ENCODE measurements at places on chromosomes 16 and 17.

- DNase-seq: peak; percentile 61
These were observed 1.5 kb downstream of the DLX3 start for GRCh38 chr17:49993423-49994060.

DNA sequence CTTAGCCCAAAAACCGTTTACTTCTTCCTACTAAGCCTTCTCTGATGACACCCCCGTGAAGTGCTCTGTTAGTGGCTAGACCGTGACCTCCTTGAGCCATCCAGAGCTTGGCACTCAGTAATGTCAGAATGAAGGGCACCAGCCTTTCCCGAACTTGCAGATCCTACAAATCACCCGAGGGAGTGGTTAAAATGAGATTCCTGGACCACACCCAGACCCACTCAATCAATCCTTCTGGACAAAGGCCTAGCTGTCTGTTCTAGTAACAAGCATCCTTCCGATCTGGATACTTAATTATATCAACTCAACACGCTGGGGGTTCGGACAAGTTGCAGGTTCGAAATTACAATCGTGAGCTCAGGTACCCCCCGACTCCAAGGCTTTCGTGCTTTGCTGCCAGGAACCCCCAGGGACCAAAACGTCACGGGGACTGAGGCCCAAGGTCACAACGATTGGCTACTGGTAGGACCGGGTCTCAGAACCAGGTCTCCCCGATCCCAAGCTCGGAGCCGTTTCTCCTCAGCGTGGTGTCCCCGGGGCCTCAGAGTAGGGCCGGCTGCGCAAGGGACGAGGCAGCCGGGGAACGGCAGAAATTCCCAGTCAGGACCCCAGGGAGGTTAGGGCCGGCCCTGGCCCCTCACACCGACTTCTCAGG is 527 bp downstream of the CIAPIN1 start:
- DNase-seq: peak; percentile 57

DNA sequence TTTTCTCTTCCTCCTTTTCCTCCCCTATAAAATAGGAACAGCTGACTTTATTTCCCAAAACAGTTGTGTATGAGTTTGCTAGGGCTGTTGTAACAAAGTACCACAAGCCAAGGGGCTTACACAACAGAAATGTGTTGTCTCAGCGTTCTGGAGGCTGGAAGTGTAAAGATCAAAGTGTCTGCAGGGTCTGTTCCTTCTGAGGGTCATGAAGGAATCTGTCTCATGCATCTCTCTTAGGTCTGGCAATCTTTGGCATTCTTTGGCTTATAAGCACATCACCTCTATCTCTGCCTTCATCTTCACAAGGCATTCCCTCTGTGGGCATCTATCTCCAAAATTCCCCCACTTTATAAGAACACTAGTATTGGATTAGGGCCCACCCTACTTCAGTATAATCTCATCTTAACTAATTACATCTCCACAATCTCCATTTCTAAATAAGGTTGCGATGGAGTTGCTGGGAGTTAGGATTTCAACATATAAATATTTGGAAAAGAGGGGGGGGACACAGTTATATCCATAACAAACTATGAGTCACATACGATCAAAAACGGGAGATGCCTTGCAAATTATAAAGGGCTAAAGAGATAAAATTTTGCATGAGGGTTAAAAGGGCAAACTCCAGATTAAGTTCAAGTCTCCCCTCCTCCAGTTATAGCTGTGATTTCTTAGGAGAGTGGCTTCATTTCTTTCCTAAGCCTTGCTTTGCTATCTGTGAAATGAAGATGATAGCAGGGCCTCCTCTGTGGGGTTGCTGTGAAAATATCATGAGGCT is 109.7 kb downstream of the VAT1L start:
- DNase-seq: no peak

DNA sequence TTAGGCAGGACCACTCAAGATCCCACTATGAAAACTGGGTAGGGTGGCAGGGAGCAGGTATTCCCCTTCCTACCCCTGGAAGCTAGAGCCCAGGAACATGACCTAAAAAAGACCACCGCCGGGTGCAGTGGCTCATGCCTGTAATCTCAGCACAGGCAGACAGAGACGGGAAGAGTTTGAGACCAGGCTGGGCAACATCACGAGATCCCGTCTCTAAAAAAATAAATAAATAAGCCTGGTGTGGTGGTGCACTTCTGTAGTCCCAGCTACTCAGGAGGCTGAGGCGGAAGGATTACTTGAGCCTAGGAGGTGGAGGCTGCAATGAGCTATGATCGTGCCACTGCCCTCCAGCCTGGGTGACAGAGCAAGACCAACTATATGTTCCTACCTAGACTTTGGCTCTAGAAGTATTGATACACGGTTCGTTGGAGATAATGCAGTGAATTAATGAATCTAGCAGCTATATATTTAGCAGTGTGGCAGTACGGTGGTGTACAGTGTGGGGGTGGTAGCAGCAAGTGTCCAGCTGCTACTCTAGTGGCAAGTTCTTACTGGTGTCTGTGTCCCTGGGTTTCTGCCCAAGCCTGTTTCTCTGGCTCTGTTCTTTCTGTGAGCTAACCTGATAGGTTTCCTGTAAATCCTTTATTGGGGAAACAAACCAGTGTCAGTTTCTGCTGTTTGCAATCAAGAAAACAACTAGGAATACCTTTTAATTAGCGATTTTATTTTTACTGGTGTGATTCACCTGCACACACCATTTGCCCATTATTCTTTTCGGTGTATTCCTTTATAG is 3.3 kb upstream of the USP31 start:
- no peak for DNase-seq

- no peak for DNase-seq
These were observed 292.6 kb upstream of the CDH11 start for GRCh38 chr16:65414284-65414984.

- DNase-seq: no peak
These were observed 26.2 kb downstream of the KPNA2 start for GRCh38 chr17:68061512-68062313.

DNA sequence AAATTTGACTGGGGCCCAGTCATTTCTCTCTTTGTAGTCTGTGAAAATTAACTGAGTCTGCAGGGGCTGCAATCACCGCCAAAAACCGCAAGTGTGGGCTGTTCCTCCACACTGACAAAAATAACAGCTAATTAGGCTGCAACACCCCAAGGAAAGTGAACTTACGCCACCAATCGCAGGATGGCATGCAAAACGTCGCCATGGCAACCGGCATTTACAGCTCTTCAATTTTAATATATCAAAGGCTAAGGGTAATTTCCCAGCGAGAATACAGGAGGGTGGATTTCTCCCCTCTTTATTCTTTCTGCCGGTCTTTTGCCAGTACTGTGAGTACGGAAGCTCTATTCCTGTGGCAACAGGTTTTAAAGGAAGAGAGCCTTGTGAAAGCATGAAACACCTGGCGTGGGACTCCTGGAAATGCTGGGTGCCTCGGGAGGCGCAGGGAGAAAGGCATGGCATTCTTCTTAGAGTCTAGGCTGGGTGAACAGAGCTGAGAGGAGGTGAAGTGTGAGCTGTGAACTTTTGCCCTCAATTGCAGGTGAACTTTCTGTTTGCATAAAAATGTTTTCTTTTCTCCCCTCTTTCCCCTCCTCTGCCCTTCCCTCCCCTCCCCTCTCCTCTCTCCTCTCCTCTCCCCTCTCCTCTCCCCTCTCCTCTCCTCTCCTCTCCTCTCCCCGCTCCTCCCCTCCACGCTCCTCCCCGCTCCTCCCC is 399.7 kb downstream of the XYLT1 start:
- DNase-seq: no peak

DNA sequence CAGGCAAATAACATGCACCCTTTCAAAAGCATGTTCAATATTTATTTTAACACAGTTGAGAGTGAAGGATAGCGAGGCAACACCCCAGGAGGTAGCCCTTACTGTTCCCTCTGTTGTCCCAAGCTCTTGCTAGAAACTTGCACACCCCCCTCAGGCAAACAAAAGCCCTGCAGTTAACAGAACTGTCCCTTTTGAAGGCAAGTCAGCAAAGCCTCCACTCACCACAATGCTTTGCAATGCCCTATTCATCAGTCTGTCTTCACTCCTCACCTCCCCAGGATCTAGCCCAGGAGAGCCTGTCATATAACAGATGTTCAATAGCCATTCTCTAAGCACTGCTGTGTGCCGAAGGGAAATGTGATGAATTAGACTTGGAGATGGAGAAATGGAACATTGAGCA is 3.5 kb upstream of the CNEP1R1 start:
- peak; percentile 16 for DNase-seq

- no peak for DNase-seq
These were observed 31.2 kb downstream of the TMEM238L start for GRCh38 chr17:10772425-10773380.

- no peak for DNase-seq
These were observed 722 bp downstream of the RASL10B start for GRCh38 chr17:35731917-35732805.

DNA sequence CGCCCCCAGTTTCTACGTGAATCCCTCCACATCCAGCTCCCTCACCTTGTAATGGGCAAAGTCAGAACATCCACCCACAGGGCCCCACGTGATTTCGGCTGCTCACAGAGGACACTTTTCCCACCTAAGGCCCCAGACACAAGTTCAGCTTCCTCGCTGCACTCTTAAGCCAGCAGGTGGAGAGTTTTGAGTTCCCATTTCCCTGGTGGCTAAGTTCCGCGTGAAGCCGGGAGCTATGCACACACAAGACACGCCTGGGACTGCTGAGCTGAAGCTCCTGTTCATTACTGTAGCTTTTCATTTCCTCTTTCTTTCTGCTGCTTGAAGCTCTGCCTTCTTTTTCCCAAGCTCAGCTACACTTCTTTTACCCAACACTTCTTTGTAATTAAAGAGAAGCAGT is 273.8 kb downstream of the NPIPA8 start:
- no peak for DNase-seq

DNA sequence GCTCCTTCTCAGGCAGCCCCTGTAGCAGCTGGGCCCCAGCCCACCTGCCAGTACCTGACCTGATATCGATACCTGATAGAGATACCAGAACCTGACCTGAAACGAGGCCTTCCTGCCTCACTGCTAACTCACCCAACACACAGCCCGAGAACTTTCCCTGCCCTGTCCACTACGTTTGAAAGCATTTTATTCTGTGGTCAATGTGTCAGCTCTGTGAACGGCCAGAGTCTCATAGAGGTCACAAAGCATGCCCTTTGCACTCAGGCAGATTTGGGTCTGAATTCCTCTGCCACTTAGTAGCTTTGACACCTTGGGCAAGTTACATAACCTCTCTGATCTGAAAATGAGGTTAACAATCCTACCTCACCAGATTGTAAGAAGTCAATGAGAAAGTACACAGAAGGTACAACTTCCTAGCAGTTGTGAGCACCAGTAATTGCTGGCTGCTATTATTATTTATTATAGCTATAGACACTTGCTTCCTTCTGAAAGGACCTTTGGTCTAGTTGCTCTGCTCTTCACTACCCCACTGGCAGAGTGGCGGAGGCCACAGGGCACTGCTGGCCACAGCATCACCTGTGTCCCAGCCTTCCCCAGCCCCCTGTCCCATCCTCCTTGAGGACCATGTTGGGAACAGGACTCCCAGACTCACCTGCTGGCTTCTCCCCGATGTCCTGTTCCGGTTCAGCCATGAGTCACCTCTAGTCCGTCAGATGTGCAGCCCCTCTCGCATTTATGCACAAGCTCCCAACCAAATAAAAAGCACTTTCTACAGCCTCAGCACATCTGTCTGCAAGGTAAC is 895 bp downstream of the ANKRD40CL start:
- no peak for DNase-seq

DNA sequence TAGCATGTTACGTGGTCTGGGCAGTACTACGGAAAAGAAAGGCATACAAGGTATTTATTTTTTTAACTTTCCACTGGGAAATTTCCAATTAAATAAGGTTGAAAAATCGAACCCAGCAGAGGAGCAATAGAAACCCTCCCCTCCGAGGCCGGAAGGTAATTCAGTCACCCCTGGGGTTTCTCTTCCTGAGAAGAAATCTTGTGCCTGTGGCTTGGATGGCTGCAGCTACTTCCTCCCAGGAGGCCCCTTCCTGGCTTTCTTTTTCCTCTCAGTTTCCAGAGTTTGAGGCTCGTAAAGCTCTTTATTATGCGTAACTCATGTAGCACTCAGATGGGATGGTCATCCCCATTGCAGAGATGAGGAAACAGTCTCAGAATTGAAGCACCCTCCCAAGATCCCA is 140.3 kb downstream of the ASIC2 start:
- DNase-seq: no peak

- no peak for DNase-seq
These were observed 76.6 kb downstream of the CLEC16A start for GRCh38 chr16:11020792-11021551.

DNA sequence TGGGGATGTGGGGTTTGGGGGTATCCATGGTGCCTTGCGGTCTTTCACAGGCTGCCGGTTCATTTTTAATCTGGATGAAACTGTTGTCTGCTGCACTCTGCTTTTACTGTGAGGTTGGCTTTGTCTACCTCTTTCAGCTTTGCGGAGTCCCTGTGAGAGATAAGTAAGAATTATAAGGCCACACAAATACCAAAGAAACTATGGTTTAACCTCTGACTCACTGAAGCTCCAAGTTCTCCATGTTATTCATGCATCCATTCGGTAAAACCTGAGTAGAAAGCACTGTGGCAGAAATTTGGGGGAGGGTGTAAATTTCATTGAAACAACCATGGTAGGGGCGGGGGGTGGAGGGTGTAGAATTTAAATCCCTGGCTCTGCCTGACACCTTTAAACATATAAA is 30.5 kb downstream of the KIAA0753 start:
- no peak for DNase-seq

GRCh38 chr17:28712032-28712704 is 480 bp upstream of the PROCA1 start:
- peak; percentile 86 for DNase-seq

DNA sequence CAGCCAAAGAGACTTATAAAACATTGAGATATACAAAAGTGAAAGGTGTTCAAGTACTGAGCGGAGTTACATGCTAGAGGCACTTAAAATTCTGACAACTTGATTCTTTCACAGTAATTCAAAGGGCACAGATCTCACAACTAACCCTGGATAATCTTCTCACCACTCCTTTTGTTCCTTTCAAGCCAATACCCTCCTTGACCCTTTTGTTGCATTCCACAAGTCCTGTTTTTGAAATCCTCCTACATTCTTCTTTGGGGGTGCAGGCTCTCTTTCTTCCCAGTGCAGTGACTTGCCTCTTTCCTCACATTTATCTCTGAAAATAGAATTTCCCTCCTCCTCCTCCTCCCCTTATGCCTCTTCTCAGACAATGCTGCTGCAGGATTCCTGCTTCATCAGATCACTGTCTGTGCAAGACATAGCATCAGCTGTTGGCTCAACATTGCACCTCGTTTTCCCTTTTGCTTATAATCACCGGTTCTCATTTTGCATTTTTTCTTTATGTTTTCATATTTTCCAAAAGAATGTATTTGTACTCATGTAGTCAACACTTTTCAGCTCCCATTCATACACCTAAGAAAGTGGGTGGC is 199.3 kb downstream of the CDH8 start:
- DNase-seq: peak; percentile 27

DNA sequence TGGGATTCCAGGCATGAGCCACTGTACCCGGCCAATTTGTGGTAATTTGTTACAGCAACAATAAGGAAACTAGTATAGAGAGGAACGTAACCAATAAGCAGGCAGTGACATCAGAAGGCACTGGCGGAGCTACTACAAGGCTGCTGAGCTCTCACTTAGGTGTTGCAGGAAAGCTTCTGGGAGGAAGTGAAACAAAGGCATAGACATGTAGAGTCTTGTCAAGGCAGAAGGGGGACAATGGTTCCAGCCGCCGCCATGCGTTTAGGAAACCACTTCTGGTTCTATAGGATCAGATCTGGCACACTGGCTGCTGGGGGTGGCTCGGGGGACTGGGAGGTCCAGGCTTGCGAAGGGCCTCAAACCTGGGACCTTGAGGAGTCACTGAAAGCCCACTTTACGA is 9.4 kb upstream of the CPSF4L start:
- no peak for DNase-seq
